ENCODE measurements at places on chromosomes 11 and 22.

DNA sequence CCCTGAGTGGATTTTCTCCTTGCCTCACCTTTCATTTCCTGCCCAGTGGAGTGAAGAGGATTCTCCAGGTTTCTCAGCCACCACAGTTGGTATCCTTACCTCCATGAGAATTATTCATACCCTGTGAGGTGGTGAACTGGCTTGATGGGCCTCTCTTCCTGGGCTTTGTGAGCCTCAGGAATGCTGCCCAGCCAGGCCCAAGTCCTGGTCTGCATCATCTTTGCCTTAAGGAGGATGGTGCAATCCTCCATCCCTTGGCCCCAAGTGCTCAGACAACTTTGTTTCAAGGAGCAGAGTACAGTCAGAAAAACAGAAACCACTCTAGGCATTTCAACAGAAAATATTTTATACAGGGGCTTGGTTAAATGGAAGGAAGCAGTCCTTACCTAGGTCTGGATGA is 114.2 kb upstream of the CADM1 start:
- no peak for DNase-seq

- no peak for DNase-seq
Observed at GRCh38 chr22:50695421-50696250, 23.0 kb downstream of the SHANK3 start.

GRCh38 chr11:101049813-101050212 is 79.8 kb downstream of the PGR start:
- DNase-seq, result no peak

DNA sequence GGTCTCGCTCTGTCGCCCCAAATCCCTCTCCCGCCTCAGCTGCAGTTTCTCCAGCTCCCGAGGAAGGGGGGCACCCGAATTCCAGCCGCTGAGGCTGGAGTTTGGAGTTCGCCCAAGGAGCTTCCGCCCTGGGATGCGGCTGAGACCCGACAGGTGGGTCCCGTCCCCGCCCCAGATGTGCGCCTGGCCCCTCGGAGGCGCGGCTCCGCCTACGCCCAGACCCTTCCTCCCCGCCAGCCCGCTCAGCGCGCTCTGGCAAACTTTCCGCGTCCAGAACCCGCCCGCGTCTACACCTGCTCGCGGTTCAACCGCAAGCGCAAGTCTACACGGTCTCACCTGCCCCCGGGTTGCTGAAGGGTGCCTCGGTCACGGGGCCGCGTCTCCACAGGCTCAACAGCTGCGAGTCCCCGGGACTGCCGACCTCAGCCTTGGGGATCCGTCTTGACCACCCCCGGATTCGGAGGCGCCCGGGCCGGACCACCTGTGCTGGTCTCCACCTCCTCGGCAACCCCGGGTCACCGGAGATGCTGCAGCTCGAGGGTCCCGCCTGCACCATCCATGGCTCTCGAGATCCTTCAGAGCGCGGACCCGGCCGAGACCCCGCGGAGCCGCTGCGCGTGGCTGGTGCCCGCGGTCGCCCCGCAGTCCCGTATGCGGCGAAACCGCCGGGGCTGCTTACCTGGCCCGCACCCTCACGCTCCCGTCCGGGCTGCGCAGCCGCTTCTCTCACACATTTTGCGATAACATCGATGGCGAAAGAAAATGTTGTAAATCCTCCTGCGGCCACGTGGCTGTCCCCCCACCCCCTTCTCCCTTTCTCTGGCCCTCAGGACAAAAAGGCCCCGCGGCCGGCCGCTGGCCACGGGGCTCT is 63.6 kb downstream of the NFAM1 start:
- DNase-seq, result no peak
